Epithelial cell of alveolus of lung (primary cell): ENCODE measurements at places on chromosomes 13 and 19. TPM values are rescaled to one million over a fixed set of nuclear protein-coding genes. Genes with fewer than 3 reads are reported as not detected.

CDX2 gene
- total RNA-seq, result not detected in 2 replicates

FUT1 gene
- total RNA-seq, result 0.39 TPM in 1 of 2 replicates, not detected in the other

GRIN2D gene
- total RNA-seq, result 1.0 and 1.3 TPM in 2 replicates

EXOSC5 gene
- total RNA-seq, result 19.9 and 25.5 TPM in 2 replicates

PTOV1 gene
- 94.0 and 139 TPM in 2 replicates for total RNA-seq

SIGLEC8 gene
- total RNA-seq, result not detected in 2 replicates

FUT6 gene
- total RNA-seq, result not detected in 2 replicates

UBA52 gene
- total RNA-seq, result 975 and 1,082 TPM in 2 replicates

ZNF490 gene
- total RNA-seq, result 4.1 and 15.3 TPM in 2 replicates

PCSK4 gene
- total RNA-seq, result 0.52 and 2.9 TPM in 2 replicates

IL11 gene
- 12.8 and 57.4 TPM in 2 replicates for total RNA-seq

ZNF99 gene
- total RNA-seq, result not detected in 2 replicates

PNMA8B gene
- 0.78 and 5.6 TPM in 2 replicates for total RNA-seq

C1QTNF9B gene
- 0.26 TPM in 1 of 2 replicates, not detected in the other for total RNA-seq

ZNF681 gene
- 1.0 and 1.8 TPM in 2 replicates for total RNA-seq

ALKBH7 gene
- 67.6 and 91.1 TPM in 2 replicates for total RNA-seq

ZNF135 gene
- 3.2 and 3.5 TPM in 2 replicates for total RNA-seq

ZNF763 gene
- total RNA-seq, result 0.13 and 5.5 TPM in 2 replicates

ADM5 gene
- total RNA-seq, result 1.7 and 2.9 TPM in 2 replicates

CADM4 gene
- 2.6 and 4.8 TPM in 2 replicates for total RNA-seq

MTUS2 gene
- total RNA-seq, result under 0.01 TPM in 1 of 2 replicates, not detected in the other

MAP3K10 gene
- 6.2 and 9.4 TPM in 2 replicates for total RNA-seq

SYT5 gene
- total RNA-seq, result 0.08 and 0.26 TPM in 2 replicates

NTF4 gene
- not detected in 2 replicates for total RNA-seq

KIR3DL1 gene
- total RNA-seq, result not detected in 2 replicates
